AG08396 (cell line): ENCODE measurements at places on chromosomes 16 and 17.

- DNase-seq, result no peak
These were observed 43.0 kb upstream of the MYOCD start for GRCh38 chr17:12622726-12623125.

GRCh38 chr16:21645261-21645721 lies 7.1 kb downstream of the IGSF6 start:
- DNase-seq, result peak; percentile 25

DNA sequence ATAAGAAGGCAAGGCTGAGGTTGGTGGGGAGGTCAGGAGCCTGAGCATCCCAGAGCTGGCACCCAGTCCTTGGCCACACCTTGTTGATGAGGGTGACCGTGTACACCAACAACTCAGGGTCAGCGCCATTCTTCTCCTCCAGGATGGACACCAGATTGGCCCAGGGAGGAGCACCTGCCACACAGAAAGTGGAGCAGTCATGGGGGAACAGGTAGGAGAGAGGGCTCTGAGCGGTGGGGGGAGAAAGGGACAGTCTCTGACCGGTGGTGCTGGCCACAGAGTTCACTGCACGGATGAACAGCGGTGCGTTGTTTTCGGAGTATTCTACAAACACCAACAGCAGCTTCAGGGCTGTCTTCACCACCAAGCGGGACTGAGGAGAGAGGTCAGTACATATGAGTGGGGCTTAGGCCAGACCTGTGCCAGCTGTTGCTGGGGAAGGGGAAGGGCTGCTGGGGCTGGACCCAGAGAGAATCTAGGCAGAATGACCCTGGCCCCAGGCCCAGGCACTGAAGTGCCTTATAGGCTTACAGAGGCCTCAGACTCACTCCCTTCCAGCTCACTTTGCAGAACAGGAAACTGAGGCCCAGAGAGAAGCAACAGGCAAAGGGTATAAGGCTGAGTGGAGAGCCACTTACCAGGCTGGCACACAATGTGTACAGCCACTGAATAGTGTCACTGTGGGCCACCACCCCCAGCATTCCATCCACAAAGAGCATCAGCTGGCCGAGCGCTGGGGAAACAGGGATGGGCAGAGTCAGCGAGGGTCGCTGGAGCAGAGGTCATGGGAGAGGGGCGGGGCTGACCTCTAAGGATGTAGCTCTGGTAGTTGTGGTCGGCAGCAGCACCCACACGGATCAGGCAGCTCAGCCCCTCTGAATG lies 9.6 kb downstream of the FHOD1 start:
- DNase-seq, result no peak

DNA sequence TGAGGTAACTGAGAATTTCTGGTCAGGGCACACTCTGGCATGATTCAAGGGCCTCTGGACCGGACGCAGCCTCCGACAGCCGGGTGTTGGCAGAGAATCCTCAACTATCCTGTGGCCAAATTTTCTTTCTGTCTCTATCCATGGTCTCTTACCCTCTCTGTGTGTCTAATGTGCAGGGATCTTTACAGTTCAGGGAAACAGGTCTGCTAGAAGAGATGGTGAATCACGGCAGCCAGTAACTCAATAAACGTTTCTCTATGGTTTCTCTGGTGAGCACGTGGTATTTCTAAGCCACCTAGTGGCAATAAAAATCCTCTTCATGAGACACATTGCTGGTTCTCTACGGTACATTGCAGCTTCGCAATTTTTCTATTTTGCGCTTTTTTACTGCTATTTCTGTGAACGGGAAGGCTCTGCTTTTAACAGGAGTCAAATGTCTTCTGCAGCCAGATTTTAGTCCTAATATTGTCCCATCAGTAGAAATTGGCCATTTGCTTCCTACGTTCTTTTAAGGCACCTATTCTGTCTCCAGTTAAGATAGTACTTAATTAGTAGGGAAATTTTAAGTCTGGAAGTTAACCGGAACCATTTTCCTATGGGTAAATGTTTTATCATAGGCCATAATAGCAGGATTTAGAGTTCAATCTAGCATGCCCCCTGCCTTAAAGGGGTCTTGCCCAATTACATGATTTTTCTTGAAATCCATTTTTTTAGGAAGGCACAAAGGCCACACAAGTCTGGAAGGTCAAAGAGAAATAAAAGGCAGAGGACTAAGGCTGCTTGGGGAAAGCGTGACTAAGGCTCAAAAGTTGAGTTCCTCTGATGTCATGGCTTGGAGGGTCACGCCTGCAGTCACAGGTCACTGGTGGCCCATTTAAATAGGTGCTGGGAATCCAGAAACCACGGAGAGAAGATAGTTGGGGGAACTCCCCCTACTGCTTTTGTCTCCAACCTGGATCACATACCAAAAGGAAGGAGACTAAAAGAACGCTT lies 31.5 kb downstream of the QPRT start:
- peak; percentile 69 for DNase-seq

- DNase-seq, result no peak
These were observed 4.3 kb downstream of the TMC6 start for GRCh38 chr17:78124081-78124835.

DNA sequence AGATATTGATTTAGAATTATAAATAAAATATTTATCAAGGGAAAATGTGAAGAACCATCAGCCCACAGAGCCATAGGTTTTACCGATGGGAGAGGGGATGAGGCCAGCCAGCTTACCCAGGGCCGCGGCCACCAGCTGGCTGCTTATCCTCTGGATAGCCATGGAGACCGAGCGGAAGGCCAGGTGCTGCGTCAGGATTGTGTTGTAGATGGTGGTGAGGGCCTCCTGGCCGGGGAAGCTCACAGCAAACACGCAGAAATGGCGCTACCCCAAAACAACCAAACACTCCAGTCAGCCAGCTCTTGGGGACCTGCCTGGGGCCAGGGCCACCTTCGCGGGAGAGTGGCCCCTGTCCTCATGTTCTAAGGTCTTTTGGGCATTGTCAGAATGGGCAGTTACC lies 97.8 kb downstream of the DNAH17 start:
- no peak for DNase-seq

DNA sequence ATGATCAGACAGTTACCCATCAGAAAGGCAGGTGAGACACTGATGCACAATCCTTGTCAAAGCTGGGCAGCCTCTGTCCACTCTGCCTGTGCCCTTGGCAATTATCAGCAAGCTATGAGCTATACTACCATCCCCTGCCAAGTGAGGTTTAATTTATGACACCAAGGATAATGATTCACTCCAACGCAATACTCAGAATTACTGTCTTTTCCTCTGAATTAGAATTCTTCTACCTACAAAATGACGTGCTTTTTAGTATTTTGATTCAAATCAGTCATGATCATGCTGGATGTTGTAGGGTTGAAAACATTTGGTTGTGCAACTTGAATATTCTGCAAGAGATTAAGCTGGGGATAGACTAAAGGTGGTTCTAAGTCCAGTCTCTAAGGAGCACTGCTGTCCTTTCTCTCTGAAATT lies 116.8 kb upstream of the SOX9 start:
- DNase-seq, result no peak

- no peak for DNase-seq
These were observed 69.9 kb downstream of the AKAP1 start for GRCh38 chr17:57154921-57155320.

- no peak for DNase-seq
These were observed 6.6 kb upstream of the NR1D1 start for GRCh38 chr17:40106760-40107521.

DNA sequence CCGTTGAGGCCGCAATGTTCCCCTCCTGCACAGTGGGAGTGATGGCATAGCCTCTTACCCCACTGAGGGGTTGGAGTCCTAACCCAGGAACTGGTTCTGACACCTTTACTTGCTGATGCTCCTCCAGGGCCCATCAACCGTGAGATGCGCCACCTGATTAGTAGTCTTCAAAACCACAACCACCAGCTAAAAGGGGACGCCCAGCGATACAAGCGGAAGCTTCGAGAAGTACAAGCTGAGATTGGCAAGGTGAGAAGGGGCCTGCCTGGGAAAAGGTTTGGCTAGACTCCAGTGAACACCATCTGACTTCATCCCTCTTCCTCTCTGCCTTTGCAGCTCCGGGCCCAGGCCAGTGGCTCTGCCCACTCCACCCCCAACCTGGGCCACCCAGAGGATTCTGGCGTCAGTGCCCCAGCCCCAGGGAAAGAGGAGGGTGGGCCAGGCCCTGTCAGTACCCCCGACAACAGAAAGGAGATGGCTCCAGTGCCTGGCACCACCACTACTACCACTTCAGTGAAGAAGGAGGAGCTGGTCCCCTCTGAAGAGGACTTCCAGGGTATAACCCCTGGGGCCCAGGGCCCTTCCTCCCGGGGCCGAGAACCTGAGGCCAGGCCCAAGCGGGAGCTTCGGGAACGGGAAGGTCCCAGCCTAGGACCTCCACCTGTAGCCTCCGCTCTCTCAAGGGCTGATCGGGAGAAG lies 5.8 kb downstream of the RNF40 start:
- no peak for DNase-seq

GRCh38 chr17:33120103-33120502 lies 128.5 kb downstream of the SPACA3 start:
- no peak for DNase-seq

DNA sequence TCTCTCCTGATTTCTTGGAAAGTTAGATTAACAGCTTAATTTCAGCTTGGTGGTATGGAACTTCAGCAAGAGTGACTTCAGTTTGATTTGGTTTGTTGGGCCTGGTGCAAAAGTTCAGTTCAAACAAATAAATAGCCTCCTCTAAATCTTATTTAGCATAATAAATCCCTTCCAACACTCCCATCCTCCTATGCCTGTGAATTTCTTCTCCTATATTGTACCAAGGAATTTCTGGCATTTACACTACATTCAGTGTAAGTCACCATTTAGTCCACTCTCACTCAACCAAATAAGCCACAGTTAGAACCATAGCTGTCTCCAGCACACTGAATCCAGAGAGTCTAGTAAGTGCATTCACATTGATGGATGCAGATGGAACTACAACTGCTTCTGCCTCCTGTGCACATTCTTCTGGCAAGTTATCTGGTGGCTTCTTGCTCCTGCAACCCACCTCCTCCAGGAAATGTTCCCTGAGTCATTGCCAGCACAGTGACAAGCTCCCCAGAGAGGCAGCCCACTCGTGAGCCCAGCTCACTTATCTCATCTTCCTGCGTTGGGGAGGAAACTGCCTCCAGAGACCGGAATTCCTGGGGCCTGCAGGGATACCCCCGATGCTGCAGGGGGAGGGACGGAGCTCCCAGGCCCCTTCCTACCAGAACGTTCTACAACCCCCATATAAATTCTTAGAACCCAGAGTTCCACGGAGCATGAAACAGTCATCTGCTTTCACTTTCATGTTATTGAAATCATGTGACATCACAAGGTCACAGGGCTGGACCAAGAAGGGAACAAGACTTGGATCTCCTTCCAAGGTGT lies 318.3 kb downstream of the PHKB start:
- DNase-seq, result peak; percentile 20

- DNase-seq, result no peak
These were observed 21.4 kb downstream of the PECAM1 start for GRCh38 chr17:64369007-64369893.
